Stimulated activated CD4-positive, alpha-beta T cell treated with anti-CD3 and anti-CD28 coated beads, Interleukin-4, amount 100 ng/mL, for 4 hours (primary cell): ENCODE measurements at places on chromosomes 4 and X.
A peak's percentile ranks its signal among the peaks of the same experiment; 100 is the strongest.

DNA sequence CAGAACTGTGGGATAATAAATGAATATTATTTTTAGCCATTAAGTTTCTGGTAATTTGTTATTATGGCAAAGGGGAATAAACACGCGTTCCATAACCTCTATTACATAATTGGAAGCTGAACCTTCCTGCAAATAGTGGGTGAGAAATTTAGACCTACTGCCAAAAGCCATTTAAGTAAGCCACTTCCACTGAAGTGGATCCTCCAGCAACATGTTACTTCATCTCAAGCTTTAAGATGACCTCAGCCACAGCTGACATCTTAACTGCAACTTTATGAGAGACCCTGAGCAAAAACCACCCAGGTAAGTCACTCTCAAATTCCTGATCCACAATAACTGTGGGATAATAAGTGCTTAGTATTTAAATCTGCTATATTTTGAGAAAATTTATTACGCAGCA is 1048.6 kb downstream of the FAM133A start:
- DNase-seq: no peak

DNA sequence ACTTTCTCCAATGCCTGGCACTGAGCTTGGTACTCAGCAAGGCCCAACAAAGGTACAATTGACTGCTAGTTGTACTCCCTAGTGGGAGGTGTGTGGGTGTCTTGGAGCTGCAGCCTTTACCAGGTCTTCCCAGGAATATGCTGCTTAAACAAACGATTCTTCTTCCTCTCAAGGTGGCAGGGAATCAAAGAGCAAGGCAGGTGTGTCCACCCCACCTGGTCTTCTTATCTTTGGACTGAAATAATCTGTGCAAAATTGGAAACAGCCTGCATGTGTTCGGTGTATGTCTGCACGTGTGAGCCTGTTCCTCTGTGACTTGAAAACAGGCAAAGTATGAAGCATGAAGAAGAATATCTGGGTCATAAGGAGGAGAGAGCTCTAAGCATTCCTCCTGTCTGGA is 235.3 kb downstream of the PTTG2 start:
- DNase-seq: no peak

- DNase-seq: peak; percentile 65
Observed at GRCh38 chr4:153497091-153497531, 31.0 kb downstream of the TMEM131L start.

- no peak for DNase-seq
Observed at GRCh38 chr4:10105421-10105820, 11.2 kb downstream of the WDR1 start.

DNA sequence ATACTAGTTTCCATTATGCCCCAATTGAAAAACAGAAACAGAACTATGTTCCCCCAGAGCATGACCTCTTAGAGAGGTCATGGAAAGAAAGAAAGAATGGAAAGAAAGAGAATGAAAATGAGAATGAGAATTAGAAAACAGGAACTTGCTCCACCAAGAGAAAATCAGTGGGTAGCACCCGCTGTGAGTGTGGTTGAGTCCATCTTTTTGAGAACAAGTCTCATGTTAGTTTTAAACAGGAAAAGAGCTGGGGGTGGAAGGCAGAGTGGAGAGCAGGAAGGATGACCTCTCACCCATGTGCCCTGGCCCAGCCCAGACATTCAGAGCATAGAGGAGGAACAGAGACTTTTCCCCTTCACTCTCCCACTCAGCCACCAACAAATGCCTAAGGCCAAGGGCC is 4.9 kb downstream of the GSX2 start:
- no peak for DNase-seq

GRCh38 chr4:151534195-151534594 is 125.2 kb downstream of the FHIP1A start:
- no peak for DNase-seq

DNA sequence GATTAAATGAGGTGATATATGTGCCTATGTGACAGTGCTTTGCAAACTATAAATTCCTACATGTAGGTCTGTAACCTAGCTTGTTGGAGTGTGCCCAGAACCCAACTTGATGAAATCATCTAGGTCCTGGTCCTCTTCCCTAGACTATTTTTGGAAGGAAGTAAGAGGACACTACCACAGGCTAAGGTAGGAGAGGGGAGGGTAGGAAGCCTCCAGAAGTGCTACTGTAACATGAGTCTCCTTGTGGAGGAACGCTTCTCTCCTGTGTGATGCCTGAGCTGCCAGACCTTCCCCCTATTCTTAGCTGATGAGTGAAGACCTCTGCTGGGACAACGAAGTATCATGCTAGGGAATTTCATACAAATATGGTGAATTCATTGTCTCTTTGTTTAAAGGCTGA is 41.8 kb upstream of the IL21 start:
- no peak for DNase-seq

GRCh38 chrX:12719837-12720236 is 71.4 kb upstream of the PRPS2 start:
- DNase-seq: no peak

- DNase-seq: no peak
Observed at GRCh38 chr4:108427946-108428485, 192.4 kb upstream of the RPL34 start.

DNA sequence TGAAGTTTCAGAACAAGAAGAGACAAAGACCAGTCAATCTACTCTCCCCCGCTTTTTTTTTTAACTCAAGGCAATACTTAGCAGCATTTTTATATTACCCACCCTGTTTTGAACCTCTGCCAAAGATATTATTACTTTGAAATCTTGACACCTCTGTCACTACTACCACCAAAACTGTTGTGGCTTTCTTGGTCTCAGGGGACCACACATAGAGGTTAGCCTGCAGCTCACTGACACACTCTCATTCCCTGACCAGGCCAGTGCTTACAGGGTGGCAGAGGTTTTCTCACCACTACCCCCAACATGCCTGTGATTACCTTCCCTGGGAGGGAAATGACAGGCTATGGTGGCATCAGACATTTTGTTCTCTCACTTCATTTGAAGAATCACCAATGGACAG is 137.4 kb upstream of the STIM2 start:
- DNase-seq: no peak

GRCh38 chrX:152638443-152638904 is 779 bp downstream of the GABRQ start:
- DNase-seq: no peak

DNA sequence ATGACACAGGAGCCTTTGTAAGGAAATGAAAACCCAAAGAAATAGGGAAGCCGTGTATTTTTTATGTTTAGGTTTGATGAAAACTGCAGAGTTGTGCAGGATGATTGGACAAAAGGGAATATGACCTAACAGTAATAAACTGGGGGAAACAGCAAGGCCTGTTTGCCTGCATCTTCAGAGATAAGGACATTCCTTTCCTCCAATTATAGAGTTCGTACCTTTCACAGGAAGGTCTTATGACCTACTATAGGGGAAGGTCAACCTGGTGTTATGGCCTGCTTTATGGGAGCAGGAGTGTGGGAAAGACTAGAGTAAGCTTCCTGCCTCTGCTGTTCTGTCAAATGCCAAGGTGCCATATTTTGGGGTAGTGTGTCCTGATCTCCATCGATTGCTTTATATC is 42.5 kb downstream of the BBS12 start:
- DNase-seq: no peak

GRCh38 chrX:101393530-101394305 is 2.9 kb downstream of the RPL36A start:
- no peak for DNase-seq

DNA sequence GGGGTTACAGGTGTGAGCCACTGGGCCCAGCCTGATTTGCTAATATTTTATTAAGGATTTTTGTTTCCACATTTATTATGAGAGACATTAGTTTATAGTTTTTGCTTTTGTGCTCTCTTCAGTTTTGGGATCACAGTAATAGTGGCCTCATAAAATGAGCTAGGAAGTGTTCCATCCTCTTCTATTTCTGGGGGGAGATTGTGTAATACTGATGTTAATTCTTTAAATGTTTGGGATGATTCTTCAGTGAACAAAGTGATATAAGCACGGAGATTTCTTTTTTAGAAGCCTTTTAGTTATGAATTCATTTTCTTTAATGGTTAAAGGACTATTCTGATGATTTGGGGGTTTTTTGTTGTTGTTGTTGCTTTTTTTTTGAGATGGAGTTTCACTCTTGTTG is 41.3 kb downstream of the RBMX start:
- DNase-seq: no peak

- DNase-seq: no peak
Observed at GRCh38 chr4:112910109-112910736, 139.2 kb upstream of the ANK2 start.

GRCh38 chrX:17546356-17546755 is 171.4 kb downstream of the NHS start:
- no peak for DNase-seq

DNA sequence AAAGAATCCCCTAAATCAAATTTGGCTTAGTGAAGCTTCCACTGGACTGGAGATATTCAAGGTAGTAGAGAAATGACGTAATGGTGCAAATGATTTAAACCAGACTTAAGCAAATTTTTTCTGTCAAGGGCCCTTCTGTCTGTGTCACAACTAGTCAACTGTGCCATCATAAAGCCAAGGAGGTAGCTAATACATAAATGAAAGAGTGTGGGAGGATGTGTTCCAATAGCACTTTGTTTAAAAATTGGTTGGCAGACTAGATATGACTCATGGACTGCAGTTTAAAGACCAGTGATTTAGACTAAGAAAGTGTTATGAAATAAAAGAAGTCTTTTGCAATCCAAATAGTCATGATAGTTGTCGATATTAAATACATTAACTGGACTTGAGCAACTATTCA is 24.3 kb upstream of the TEX13C start:
- DNase-seq: no peak

DNA sequence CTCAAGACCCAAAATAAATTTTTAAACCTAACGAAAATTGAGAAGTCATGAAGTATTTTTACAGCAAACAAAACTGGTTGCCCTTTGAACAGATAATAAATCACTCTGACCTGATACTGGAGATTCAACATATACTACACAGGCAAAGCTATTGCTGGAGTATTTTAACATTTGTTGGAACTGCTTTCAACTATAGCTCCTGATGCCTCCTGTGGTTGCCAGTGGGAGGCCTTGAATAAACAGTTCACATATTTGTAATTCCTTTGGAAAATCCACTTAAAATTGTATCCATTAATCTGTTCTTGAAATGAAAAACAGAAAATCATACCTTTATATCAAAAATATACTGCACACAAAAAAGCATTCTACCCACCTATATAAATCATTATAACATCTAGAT is 605.1 kb downstream of the KCTD8 start:
- DNase-seq: no peak

DNA sequence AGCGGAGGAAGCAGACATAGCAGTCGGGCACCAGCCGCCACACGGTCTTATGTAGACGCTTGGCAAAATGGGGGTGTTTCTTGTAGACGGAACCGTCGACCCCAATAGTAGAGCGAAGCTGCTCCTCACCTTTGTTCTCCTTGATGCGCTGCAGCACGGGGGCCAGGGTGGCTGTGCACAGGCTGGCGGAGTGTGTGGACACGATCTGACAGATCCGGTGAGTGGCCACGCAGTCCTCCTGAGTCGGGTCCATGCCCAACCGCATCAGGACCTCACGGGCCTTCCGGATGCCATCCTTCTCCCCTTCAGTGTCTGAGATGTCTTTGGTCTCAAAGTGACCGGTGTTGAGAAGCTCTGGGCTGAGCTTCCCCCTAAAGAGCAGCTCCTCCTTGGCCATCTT is 153.0 kb downstream of the TENT5D start:
- DNase-seq: no peak

- DNase-seq: no peak
Observed at GRCh38 chr4:182083671-182084410, 159.4 kb upstream of the TENM3 start.

DNA sequence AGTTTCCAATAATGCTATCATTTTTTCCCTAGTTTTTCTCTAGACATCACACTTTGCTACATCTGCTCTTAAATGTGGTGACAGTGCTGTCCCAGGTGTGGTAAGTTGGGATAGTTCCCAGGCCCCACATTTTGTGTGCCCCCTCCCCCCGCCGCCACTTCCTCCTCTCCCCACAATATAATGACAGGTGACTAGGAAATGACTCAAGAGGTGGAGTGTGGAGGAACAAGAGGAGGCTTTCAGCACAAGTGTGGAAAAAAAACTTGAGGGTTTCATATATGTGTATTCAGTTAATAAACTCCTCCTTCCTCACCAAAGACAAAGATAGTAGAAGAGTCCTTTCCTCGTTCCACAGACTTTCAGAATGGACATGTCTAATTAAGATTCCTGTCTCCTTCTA is 18.3 kb upstream of the IL21 start:
- peak; percentile 14 for DNase-seq

DNA sequence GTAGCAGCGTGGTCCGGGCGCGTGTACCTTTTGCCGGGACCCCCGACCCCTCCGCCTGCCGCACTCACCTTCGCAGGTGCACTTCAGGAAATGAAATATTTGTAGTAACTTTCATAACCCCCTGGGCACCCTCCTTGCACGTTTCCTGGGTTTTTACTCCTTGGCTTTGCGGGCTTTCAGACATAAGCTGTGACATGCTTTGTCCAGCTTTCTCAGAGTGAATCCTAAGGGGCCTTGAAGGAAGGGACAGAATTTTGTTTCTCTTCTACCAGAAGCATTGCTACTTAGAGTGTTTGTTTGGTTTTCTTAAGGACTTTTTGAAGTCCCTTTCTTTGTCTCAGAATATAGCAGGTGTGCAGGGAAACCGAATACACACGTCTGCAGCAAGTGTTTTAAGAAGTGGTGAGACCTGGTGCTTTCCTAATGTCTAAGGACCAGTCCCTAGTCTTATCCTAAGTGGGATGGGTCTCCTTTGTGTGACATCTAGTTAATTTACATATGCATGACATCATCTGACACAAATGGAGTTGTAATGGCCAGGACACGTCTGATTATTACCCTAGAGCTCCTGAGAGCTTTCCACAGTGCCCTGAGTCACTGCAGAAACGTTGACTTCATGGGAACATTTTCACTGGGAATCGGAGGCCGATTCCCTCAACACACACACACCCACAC is 1.3 kb downstream of the FAM149A start:
- DNase-seq: no peak

DNA sequence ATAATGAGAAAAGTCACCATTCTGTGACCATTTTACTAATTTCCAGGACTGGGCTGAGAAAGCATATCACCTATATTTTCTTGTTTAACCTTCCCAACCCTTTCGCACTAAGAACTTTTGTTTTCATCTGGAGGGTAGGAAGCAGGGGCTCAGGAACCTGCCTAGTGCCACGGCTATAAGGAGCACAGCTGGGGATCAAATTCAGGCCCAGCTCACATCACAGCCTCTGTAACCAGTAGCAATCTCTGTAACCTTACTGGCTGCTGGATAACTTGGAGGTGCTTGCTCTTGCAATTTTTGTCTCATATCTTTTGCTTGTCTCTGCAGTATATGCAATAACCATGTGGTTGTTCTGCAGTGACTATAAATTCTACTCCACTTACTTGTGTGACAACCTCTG is 76.7 kb upstream of the PLAC1 start:
- DNase-seq: no peak

- no peak for DNase-seq
Observed at GRCh38 chr4:86036736-86037135, 323.1 kb downstream of the MAPK10 start.

- no peak for DNase-seq
Observed at GRCh38 chrX:38335382-38335781, 8.1 kb upstream of the RPGR start.

- no peak for DNase-seq
Observed at GRCh38 chrX:126552313-126553022, at the start of gene DCAF12L1. Gene DCAF12L1, minus strand, starts transcription at chrX:126552814. Its CDS starts 206 bp downstream, at chrX:126552608.

- peak; percentile 56 for DNase-seq
Observed at GRCh38 chr4:151801547-151802516, 41.0 kb upstream of the GATB start.
